ENCODE measurements at places on chromosomes 1 and 21.

DNA sequence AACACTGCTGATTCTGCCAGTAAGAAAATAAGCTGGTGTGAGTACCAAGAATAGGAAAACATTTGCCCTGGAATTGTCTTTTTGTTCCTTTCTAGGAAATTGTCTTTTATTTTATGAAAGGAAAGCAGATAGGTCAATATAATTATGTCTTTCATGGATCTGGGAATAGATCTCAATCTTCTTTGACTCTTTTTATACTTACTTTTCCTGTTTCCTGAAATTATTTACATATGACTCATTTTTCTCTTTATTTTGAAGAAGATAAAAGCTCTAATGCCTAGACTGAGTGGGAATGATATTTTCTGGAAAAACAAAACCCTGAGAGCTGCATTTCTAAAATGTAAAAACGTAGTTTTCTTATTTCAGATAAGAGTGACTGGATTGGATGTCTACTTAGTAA, 100.1 kb downstream of the MAN1A2 start:
- no peak for DNase-seq

DNA sequence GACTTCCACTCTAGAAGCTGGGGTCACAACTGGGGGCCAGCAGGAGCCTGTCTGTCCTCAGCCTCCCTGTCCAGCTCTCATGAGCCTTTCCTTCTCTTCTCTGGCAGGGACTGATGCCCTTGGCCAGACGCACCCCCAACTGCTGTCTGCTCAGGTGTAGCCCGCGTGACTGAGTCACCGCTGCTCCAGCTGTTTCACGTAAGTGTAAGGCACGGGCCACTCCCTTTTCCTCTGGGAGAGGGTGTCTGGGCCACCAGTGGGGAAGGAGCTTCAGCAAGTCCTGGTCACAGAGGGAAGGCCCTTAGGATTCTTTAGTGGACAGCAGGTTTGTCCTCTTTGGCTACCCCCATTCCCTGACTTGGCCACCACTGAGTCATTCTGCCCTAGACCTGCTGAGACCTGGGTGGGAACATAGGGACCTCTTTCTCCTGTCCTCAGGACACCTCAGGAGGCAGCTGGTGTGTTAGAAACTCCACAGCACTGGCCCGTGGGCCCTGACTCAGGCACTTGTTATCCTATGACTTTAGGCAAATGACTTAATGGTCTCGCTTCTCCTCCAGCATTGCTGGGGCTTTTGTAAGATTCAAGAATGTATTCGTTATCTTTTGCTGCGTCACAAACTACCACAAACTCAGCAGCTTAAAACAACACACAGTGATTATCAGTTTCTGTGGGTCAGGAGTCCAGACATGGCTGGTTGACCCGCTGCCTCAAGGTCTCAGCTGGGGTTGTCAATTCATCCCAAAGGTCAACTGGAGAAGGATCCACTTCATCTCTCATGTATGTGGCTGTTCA, 64.8 kb downstream of the FAM163A start:
- no peak for DNase-seq

GRCh38 chr1:196355206-196355786, 252.9 kb downstream of the KCNT2 start:
- DNase-seq: no peak

GRCh38 chr1:205374210-205375078, 17.7 kb upstream of the KLHDC8A start:
- no peak for DNase-seq

DNA sequence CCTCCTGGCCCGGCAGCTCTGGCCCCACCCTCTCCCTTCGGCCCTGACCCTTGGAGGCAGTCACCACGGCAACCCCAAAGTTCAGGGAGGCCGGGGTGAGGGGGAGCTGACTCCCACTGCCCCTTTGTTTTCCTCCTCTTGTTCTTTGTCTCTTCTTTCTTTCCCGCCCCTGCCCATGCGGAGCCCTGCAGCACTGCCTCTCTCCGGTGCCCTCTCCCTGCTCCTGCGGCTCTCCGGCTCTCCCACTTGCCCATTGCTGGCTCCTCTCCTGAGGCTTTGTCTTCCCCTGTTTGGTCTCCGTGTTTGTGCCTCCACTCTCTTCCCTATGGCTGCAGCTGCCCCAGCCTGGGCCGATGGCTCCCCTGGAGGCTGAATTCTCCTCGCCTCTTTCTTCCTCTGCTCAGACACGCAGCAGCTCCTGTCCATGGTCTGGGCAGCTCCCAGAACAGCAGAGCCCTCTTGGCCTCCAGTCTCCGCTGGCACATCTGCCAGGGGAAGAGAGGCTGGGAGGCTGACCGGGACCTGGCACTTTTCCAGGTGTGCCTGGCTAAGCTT, 5.8 kb downstream of the CELSR2 start:
- DNase-seq: no peak

GRCh38 chr1:57003398-57004139, 37.8 kb upstream of the C8B start:
- no peak for DNase-seq

- no peak for DNase-seq
These were observed 14.7 kb downstream of the SRRM1 start for GRCh38 chr1:24657781-24658180.

DNA sequence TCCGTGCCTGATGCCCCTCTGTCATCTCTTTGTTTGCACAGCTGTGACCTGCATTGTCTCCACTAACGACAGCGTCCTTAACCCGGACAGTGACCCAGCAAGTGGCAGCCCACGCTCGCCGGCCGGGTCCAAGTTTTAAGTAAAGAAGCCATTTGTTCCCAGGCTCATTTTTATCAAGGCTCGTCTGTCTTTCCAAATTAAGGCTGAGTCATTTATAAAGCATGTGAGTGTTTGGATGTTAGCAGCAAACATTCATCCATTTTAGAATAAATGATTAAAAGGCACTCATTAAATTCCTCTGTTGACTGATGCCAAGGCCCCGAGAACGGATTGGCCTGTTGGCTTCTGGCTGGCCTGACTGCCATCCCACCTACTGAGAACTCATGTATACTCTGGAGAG, 514.5 kb downstream of the NPHP4 start:
- no peak for DNase-seq

DNA sequence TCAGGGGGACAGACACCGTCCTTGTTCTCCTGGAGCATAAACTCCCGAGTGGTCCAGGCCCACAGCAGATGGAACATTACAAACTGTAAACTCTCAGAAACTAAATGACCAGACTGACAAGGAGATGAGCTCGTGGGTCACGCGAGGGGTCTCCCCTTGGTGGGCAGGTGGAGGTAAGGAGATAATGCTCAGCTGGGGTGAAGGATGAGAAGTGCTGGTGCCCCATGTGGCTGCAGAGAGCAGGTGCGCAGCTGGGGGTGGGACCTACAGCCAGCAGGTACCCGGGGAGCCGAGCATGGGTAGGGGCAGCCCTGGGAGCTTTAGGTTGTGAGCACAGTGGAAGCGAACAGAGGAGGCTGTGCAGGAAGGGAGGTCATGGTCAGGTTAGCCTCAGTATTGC, 40.1 kb downstream of the AJAP1 start:
- no peak for DNase-seq

- DNase-seq: no peak
These were observed 326.4 kb downstream of the NTNG1 start for GRCh38 chr1:107467286-107467685.

- no peak for DNase-seq
These were observed 56.0 kb upstream of the RAP1A start for GRCh38 chr1:111563619-111564018.

DNA sequence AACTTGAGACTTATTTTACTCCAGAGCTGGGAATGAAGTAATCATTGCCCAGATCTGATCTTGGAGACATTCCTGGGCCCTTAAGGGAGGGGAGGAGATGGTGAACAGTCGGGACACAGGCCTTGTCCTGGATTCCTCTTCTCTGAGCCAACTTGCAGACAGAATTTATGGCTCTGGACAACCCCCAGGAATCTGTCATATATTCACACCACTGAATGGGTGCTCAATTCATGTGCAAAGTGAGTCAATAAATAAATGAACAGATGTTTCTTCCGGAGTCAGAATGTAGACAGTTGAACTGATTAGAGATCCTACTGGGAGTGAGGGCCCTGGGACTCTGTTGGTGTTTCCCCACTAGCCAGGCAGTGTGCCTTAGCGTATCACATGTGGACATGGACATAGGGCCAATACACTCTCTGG, 2.6 kb downstream of the TUFT1 start:
- no peak for DNase-seq

- no peak for DNase-seq
These were observed 41.2 kb downstream of the TNR start for GRCh38 chr1:175702079-175702795.

DNA sequence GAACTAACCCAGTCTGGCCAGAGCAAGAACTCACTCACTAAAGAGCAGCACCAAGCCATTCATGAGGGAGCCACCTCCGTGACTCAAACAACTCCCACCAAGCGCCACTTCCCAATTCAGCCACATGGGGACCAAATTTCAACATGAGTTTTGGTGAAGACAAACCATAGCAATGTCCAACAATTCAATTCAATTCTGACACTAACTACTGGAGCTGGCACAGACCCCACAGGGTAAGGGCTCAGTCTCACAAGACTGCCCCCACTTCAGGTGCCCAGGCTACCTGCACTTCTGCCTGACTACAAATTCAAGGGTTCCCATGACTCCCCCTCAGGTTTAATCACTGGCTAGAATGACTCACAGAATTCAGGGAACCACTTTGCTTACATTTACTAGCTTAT, 48.8 kb upstream of the RAP1A start:
- no peak for DNase-seq

DNA sequence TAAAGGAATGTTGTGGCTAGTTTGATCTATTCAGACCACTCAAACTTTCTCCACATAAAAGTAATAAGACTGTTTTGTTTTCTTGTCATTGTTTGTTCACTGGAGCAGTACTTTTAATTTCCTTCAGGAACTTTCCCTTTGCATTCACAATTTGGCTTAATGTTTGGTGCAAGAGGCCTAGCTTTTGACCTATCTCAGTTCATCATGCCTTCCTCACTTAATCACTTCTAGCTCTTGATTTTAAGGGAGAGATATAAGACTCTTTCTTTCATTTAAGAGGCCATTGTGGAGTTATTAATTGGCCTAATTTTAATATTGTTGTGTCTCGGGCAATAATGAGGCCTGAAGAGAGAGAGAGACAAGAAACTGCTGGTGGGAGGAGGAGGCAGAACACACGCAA, 371.7 kb upstream of the DEPDC1 start:
- no peak for DNase-seq

GRCh38 chr1:111225717-111226400, 1.7 kb upstream of the CHI3L2 start:
- DNase-seq: no peak

GRCh38 chr1:1003618-1004419, 3.9 kb upstream of the HES4 start:
- DNase-seq: no peak

GRCh38 chr1:236149696-236150228, 7.4 kb downstream of the GPR137B start:
- no peak for DNase-seq

- DNase-seq: no peak
These were observed 623 bp downstream of the RPL22 start for GRCh38 chr1:6198646-6199297.

DNA sequence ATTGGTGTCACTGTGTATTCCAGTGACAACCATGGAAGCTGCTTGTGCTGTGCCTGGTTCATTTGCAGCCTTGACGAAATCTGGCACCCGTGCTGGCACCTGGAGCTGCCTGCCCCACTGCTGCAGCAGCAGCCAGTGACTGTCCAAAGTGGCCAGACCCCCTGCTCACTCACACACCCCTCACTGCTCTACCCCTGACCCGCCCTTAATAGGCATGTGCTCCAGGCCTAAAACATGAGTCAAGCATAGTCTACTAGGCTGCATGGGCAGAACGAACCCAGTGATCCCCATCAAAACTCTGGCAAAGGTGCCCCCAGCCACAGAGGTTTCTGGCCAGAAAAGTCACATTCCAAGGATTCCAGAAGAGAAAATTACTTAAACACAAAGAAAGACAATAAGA, 7.7 kb downstream of the PRAMEF1 start:
- DNase-seq: no peak

GRCh38 chr1:197197430-197197997, 51.0 kb upstream of the ASPM start:
- no peak for DNase-seq

GRCh38 chr1:210260096-210260495, 27.5 kb downstream of the SERTAD4 start:
- DNase-seq: no peak

GRCh38 chr1:30409476-30410152, 313.8 kb downstream of the MATN1 start:
- no peak for DNase-seq

- DNase-seq: peak; percentile 65
These were observed 180.2 kb downstream of the NR5A2 start for GRCh38 chr1:200207711-200208126.

DNA sequence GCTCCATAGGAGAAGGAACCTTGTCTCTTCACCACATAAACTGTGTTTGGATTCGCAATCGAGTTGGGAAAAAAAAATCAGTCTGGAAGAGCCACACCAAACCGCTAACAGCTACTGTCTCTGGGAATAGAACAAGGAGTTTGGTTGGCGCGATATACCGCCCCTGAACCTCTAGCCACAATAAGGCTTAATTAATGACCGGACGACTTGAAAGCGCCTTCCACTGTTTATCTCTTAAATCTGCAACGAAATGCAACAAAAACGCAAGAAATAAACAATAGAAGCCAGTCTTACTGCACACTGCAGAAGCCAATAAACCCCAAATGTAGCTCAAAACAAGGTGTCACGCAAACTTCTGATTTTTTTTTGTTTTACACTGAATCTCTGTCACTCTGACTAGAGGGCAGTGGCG, 10.9 kb downstream of the BTBD19 start:
- DNase-seq: peak; percentile 80

DNA sequence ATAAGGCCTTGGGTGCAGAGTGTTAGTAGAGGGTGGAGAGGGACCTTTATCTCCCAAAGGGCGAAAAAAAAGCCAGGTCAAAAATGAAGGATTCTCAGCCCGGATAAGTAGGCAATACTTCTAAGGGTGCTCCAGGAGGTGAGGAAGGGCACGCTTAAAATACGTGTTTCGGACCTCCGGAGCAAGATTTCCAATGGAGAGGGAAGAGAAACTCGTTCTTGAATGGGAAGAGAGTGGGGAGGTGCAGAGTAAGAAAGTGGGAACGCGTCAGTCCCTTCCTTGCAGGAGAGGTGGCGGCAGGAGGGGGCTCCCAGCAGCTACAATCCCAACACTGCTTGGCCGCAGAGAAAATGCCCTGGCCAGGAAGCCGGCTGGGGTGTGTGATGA, 581 bp downstream of the EFCAB14 start:
- DNase-seq: no peak

- DNase-seq: no peak
These were observed 102.8 kb downstream of the RIPK4 start for GRCh38 chr21:41663805-41664788.

GRCh38 chr1:27299385-27300271, 22.3 kb upstream of the TMEM222 start:
- no peak for DNase-seq

GRCh38 chr1:5374192-5374591, 618.0 kb downstream of the NPHP4 start:
- DNase-seq: no peak
